Epithelial cell of umbilical artery (primary cell): ENCODE measurements at places on chromosomes 2 and 18. TPM values are rescaled to one million over a fixed set of nuclear protein-coding genes. Genes with fewer than 3 reads are reported as not detected.

RUFY4 gene
- not detected in 2 replicates for total RNA-seq

SATB2 gene
- under 0.01 and 0.32 TPM in 2 replicates for total RNA-seq

SLC4A5 gene
- total RNA-seq = 0.30 and 0.32 TPM in 2 replicates

TSPYL6 gene
- not detected in 2 replicates for total RNA-seq

FOXI3 gene
- total RNA-seq = not detected in 2 replicates

OTOS gene
- total RNA-seq = not detected in 2 replicates

NPPC gene
- total RNA-seq = 0.32 TPM in 1 of 2 replicates, not detected in the other

RAMP1 gene
- not detected in 2 replicates for total RNA-seq

IL37 gene
- not detected in 2 replicates for total RNA-seq

IL1A gene
- total RNA-seq = 0.97 and 2.9 TPM in 2 replicates

STON1 gene
- 11.0 and 12.6 TPM in 2 replicates for total RNA-seq
